ENCODE measurements at places on chromosomes 5 and 9.
A peak's percentile ranks its signal among the peaks of the same experiment; 100 is the strongest.

DNA sequence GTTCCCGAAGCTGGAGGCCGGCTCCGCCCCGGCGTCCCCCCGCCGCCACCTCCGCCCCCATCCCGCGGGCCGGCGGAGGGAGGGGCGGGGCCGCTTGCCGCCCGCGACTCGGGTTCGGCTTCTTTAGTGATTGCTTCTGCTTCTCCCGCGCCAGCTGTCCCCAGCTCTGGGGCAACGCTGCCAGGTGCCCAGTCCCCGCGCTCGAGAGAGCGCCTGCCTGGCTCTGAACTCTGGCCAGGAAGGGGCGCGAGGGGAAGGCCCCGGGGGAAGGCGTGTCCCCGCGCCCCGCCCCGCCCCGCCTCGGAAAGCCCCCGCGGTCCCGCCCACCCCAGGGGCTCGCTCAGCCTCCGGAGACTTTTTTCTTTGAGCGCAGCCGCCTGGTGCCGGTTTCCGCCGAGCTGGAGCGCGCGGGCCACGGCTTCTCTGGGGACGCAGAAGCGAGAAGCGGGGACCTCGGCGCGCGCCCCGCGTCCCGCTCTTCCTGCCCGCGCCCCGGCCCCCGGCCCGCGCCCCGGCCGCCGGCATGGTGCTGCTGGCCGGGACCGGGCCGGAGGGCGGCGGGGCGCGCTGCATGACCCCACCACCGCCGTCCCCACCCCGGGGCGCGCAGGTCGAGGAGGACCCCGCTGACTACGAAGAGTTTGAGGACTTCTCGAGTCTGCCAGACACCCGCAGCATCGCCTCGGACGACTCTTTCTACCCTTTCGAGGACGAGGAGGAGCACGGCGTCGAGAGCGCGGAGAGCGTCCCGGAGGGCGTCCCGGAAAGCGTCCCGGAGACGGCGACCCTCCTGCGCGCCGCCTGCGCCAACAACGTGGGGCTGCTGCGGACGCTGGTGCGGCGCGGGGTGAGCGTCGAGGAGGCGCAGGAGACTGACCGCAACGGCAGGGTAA, at the start of gene ANKRD33B:
TSS of gene ANKRD33B (plus strand) at position 126 of the 893 bp plus-strand sequence. CDS start at position 524, 398 bp downstream.
- DNase-seq, result peak; percentile 78

GRCh38 chr9:137176302-137177182, 4.7 kb upstream of the TMEM210 start:
- DNase-seq, result no peak

DNA sequence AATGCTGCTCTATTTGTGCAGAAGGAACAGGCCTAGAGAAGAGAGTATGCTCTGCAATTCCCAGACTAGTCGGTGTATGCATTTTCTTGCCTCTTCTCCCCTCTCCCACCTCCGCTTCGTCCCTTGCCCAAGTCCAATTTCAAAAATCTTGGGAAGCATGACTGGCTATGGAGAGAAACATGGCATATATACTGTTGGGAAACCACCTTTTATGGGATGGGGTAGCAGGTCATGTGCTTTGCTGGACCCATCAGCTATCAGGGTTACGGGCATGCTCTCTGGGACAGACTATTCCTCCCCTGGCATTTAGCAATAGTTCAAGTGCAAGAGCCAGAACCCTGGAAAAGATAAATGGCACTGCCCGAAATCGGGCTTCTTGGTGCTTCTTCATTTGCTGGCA, 12.0 kb downstream of the ISL1 start:
- DNase-seq, result no peak

GRCh38 chr5:80078921-80079320, 43.8 kb downstream of the THBS4 start:
- no peak for DNase-seq

DNA sequence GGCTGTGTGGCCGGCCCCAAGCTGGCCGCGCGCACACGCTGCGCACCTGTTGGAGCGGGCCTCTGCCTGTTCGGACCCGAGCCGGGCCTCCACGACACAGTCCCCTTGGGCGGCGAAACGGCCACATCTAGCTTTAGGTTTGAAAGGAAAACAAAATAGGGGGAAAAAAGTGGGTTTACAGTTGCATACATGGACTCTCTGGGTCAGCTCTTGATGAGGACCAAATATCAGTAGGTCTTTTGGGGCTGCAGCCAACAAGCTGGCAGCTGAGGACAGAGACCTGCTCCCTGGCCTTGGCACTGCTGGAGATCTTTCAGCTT, 20.7 kb downstream of the IGIP start:
- no peak for DNase-seq

DNA sequence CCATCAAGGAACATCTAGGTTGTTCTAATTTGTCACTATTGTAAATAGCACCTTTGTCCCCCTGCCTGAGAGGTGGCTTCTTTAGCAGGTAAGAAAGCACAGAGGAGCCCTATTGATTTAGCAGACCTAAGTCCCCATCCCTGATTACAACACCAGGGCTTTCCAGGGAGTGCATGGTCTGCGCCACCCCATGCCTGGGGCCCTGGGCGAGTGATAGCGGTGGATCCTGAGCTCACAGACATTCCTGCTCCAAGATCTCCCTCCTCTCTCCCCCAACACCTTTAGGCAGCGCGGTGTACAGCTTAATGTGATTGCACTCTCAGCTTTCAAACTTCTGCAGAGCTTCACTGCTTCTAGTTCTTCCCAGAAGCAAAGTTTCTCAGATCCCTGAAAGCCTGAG, 67.4 kb upstream of the WWC1 start:
- no peak for DNase-seq

GRCh38 chr9:134153450-134153849, 10.9 kb downstream of the RNU6ATAC start:
- no peak for DNase-seq

DNA sequence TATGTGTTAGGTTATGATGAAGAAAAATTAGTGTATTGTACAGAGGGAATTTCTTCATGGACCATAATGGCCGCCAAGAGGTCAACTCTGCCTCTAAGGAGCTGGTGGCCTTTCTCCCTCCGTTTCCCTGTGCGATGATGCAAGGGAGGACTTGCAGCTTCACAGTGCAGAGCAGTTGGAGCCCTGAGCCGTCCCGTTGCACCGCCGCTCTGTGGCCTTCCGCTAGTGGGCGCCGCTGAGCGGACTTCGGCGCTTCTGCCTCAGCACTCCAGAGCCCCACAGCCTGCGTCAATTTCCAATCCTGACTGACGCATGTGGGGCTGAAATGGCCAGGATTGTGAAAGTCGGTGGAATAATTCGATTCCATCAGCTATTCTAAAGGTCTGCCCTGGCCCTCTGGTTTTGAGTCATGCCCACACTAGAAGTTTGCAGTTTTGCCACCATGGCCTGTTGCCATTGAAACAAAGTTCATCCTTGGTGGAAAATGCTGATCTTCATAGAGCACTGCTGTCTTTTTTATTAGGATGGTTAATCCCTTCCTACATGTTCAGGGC, 22.7 kb upstream of the LECT2 start:
- DNase-seq, result no peak

GRCh38 chr5:58107704-58108103, 352.2 kb downstream of the PLK2 start:
- DNase-seq, result no peak

GRCh38 chr9:16422114-16422513, 448.4 kb downstream of the BNC2 start:
- peak; percentile 60 for DNase-seq

- no peak for DNase-seq
Observed at GRCh38 chr9:115171921-115172388, 54.0 kb upstream of the TNC start.

GRCh38 chr9:135907431-135908092, at the start of gene CAMSAP1:
Gene CAMSAP1 (minus strand): TSS chr9:135907546. CDS start chr9:135907159, 387 bp downstream.
- peak; percentile 99 for DNase-seq

DNA sequence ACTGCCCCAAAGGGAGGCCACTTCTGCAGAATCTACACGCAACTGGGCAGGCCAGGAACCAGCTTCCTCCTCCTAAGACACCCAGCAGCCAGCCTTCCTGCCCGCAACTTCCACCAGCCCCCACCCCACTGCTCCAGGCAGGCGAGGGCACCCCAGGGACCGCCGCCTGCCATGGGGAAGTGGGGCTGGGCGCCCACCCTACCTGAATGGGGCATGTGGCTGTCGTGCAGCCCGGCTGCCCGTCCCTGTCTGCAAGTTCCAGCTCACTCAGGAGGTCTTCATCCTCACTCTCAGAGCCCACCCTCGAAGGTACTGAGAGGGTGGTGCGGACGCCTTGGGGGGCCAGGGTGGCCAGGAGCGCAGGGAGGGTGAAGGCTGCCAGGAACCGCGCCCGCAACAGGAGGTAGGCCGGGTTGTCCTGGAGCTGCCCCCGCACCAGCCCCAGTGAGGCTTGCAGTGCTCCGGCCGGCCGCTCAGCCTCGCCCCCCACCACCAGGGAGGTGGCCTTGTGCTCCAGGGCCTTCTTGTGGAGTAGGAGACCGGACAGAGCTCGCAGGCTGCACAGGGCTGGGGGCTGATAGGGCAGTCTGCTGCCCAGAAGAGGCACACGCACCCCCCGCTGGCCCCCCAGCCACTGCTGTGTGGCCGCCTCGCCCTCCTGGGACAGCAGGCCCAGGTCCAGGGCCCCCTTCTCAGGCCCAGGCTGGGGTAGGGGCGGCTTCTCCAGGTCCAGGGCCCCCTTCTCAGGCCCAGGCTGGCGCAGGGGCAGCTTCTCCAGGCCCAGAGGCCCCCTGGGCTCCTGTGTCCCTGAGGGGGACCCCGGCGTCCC, 4.1 kb upstream of the CARD9 start:
- DNase-seq, result no peak

DNA sequence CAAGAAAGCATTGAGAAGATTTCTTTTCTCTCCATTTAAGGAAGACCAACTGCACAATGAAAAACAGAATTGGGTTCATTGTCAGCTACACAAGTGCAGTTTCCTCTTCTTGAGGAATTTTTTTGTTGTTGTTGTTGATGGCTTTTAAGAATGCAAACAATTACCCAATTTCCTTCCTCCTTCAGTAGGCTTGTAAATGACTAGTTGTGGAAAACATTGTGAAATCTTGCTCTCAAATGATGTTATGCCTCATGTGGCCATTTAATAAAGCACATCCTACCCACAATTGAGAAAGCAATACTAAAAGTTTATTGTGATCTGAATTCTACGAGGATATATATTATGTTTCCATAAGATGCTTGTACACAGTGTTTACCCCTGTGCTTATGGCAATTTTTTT, 171.6 kb downstream of the FAM174A start:
- no peak for DNase-seq

GRCh38 chr5:6758236-6758635, 45.0 kb downstream of the TENT4A start:
- DNase-seq, result no peak

- DNase-seq, result no peak
Observed at GRCh38 chr5:136769093-136769492, 403.7 kb upstream of the TRPC7 start.

DNA sequence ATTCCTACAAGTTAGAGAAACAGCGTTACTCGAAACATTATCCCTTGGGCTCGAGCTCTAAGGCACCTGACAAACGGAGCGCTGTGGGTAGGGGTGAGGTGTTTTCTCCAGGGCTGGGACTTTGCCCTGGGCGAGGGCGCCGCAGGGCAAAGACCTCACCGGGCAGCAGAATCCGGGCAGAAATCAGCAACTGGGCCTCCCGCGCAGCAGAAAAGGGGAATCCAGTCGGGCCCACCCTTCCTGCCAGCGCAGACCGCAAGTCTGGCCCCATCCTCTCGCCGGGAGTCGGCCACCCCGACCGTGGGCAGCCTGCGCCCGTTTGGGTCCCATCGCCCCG, 430 bp upstream of the MSH3 start:
- peak; percentile 56 for DNase-seq

DNA sequence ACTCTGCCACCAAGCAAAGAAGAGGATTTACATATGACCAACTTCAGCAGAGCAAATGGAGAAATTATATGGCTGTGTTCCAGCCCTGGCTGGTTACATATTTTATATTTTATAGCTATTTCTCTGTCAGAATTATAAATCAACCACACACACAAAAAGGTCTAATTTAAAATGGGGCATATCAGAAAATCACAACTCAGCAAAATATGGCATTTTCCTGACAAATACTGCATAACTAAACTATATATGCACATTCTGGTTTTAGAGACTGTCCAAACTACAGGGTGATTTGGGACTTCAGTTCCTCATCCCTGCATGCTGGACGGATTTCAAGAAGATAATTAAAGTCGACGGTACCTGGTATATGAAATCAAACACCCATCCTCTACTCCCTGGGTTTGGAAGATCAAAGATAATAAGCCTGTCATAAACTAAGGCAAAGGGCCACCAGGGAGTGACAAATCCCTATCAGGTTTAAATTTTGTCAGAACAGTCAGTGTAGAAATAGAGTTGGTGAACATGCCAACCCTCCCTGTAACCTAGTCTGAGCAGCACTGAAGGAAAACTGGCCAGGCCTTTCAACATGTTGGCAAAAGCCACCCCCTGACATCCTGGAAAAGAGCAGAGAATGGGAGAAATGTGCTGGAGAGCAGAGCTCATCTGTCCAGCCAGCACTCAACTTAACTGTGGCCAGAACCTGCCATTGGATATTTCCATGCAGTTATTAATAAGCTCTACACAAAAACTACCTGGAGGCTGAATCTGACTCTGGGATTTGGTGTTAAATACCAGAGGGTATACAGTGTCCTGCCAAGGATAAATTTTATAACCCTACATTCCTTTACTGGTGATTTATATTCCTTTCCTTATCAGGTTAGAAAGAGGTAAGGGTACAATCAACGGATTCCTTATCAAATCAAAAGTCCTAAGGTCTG, 235.7 kb downstream of the ENC1 start:
- no peak for DNase-seq

DNA sequence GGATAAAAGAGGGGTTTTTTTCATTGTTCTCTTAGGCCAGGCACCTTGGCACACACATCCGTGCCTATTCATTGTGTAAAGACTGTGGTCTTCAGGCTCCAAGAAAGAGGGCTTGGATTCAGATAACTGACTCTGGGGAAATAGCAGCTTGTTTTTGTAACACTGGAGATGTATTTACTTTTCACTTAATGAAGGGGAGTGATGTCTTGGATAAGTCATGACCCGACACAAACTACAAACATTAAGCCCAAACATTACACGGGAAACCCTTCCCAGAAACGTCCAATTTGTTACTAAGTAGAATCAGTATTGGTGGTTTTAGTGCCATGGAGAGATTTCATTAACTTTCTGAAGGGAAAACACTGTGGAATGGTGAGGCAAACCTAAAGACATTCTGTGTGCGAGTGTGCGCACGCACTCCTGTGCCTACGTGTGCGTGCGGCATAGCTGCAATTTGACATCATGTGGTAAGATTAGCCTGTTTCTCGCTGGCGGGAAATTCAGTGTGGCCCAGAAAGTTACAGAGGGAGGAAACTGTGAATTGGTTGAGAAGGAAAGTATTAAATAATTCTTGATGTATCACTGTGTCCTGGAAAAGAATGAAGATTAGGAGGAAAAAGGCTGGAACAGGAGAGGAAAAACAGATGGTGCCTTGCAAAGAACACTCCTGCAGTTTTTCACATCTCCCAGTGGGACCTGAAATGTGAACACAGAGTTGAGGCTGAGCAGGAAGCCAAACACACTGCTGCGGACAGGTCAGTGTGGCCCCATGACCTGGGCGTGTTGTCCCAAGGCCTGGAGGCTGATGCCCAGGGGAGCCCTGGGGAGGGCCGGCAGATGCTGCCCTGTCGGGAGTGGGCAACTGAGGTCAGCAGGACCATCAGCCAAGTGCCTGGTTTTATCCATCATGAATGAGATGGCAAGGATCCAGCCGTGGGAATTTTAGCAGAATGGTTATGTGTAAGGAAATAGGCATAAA, 108.5 kb downstream of the GAS1 start:
- DNase-seq, result no peak

GRCh38 chr5:76714751-76715485, 1.0 kb upstream of the F2R start:
- DNase-seq, result peak; percentile 68

- peak; percentile 61 for DNase-seq
Observed at GRCh38 chr9:121861501-121862180, 210.2 kb downstream of the DAB2IP start.
